ENCODE measurements at places on chromosomes 4 and X.

GRCh38 chr4:40038977-40039376, 17.7 kb upstream of the N4BP2 start:
- no peak for DNase-seq

DNA sequence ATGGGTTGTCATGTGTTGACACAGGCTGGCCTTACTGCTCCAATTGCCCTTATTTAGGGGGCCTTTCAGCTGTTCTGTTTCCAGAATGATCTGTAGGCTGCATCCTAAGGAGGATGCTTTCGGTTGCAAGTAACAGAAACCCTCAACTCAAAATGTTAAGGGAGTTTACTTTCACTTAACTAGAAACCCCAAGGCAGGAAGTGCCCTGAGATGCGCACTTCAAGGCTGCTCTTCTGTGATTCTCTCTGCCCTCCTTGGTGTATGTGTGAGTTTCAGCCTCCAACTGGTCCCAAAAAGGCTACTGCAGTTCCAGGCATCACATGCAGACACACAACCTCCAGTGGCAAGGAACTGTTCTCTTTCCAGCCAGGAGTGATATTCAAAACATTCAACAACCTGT, 97.3 kb upstream of the ATP6AP2 start:
- DNase-seq: no peak

DNA sequence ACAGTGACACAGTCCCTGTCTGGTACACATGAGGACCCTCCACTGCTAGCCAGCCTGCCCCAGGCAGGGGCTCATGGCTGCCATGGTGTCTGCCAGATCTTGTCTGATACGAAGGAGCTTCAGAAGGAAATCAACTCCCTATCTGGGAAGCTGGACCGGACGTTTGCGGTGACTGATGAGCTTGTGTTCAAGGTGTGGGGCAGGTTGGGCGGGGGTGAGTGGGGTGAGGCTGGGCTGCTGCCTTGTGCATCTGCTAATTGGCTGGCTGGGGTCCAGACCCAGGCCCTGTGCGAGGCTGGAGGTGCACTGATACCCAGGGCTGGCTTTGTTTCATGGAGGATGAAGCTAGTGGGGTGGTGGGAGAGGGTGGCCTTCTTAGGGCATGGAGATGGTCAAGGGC, 13.8 kb downstream of the CCDC22 start:
- no peak for DNase-seq

DNA sequence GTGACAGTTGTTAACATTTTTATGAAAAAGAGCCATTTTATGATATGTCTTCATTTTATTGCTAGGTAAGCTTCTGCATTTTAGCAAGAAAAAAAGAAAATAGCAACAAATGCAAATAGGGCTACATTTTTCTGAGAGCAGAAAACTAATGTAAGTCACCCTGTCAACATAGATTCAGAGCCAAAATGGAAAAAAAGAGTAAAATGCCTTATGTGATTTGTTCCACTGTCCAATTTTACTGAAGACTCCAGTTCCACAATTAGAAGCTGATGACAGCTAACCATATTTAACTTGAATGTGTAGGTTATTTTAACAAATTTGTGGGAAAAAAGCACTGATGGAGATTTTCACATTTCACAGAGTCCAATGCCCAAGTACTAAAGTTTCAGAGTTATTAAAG, 772.3 kb downstream of the FAT4 start:
- no peak for DNase-seq

- no peak for DNase-seq
These were observed 2050.7 kb downstream of the ARAP2 start for GRCh38 chr4:34193451-34194154.

DNA sequence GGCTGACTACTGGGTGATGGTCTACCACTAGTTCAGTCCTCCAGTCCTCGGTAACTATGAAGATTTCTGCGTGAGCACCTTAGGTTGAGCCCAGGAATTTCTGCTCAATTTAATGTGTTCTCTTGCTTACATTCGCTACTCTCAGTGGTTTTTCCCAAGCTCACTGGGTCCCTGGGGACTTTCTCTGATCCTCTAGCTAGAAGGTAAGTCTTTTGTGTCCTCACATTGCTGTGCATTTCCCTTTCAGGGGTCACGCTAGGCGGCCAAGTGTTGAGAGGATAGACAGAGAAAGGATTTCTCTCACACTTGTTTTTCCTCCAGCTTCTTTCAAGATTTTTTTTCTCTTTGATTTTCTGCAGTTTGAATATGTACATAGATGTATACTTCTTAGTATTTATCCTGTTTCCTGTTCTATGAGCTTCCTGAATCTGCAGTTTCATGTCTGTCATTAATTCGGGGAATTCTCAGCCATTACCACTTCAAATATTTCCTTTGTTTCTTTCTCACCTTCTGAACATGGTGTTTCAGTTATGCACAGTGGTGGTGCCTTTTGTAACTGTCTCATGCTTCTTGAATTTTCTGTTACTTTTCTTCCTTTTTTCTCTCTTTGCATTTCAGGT, 17.5 kb downstream of the MAGEA9 start:
- DNase-seq: no peak

DNA sequence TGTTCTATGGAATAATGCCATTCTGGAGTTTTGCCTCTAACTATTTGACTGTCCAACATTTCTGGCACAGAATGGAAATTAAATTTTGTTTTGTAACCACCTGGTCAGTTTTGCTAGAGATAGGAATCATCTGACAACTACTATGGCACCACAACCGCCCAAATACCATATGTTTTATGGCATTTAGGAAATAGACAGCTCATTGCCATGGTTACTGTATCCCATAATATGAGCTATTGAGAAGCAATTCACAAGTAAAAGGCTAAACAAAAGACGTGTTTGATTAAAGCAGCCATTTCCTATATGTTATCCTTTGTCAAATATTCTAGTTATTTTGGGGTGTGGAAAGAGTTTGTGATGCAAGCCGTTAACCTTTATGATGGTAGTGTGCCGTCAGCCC, 1105.3 kb upstream of the LCORL start:
- DNase-seq: no peak
